ENCODE measurements at places on chromosomes 2 and 18. TPM values are rescaled to one million over a fixed set of nuclear protein-coding genes. Genes with fewer than 3 reads are reported as not detected.

DNA sequence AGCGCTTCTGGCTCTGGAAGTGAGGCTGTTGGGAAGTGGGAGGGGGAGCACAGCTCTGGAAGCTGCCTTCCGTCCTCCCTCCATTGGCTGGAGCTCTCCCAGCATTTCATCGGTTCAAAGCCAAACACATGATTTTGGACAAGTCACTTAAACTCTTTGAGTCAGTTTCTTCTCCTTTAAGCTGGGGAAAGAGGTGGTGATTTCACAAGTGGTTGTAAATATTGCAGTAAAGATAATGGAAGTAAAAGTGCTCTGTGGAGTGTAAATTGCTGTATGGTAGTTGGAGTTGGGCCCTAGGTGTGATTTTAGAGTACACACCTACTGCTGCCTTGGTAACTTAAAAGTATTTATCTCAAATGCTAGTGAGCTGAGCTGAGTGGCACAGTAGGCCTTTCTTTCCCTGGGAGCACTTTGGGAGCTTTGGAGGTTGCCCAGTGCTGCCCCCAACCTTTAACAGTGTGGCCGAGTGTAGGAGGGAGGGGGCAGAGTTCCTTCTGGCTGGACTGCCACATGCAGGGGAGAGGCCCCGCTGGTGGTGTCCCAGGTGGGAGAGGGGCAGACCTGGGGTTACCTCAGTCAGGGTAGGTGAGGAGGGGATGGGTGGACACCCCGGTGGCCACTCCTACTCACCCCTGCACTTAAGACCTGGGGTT, 54.7 kb downstream of the ASAP2 start:
- DNase-seq: no peak

DNA sequence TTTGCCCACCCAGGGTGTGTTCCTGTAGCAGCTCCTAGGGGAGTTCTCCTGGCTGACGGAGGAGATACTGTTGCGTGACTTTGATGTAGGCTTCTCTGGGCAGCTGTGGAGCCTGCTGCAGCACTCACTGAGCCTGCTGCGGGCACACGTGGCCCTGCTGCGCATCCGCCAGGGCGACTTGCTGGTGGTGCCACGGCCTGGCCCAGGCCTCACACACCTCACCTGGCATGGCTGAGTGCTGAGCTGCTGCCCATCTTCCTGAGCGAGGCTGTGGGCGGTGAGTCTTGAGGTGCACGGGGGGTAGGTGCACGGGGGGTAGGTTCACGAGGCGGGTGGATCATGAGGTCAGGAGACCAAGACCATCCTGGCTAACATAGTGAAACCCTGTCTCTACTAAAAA, 191.7 kb downstream of the ANKRD36C start:
- no peak for DNase-seq

The RAB6C gene
- total RNA-seq: not detected

GRCh38 chr2:230439590-230439989, 23.6 kb downstream of the SP100 start:
- no peak for DNase-seq

The ACTG2 gene
- not detected for total RNA-seq

The ST6GAL2 gene
- 0.23 TPM for total RNA-seq

GRCh38 chr2:134117676-134118075, 136.2 kb upstream of the MGAT5 start:
- no peak for DNase-seq

- DNase-seq: no peak
Observed at GRCh38 chr2:175605640-175606009, 396.4 kb downstream of the LNPK start.

The MYO3B gene
- 0.35 TPM for total RNA-seq

GRCh38 chr2:225994748-225995405, 595.4 kb downstream of the NYAP2 start:
- no peak for DNase-seq

DNA sequence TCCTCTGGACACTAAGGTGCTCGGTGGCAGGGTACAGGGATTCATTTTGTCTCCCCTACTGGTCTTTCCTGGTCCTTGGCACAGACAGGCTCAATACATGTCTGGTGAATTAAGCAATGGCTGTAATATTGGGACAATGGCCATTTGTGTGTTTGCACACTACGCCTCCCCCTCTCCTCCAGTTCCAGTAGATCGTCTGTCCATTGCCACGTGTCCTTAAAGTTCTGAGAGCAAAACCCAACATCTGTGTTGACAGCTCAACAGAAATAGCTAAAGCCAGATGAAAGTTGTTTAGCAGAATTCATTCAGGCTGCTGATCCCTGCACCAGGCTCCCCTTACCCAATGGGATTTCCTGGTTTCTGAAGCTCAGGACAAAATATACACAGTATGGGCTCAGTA, 9.0 kb upstream of the FABP1 start:
- DNase-seq: no peak

The GRB14 gene
- total RNA-seq: 24.1 TPM
